Germinal center (tissue), 1 donor: ENCODE measurements at places on chromosomes 11 and 22.
A peak's percentile ranks its signal among the peaks of the same experiment; 100 is the strongest.

- DNase-seq, result no peak
These were observed 6.6 kb upstream of the MRGPRG start for GRCh38 chr11:3225159-3225758.

DNA sequence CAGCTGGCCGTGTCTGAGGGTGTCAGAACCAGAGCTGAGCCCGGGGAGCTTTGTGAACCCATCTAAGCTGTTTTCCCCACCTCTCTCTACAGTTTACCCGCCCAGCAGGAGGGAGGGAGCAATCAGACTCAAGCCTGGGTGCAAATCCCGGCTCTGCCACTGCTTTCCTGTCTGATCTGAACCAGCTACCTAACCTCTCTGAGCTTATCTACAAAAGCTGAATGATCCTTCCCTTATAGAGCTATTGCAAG lies 252 bp downstream of the APOL2 start:
- DNase-seq, result no peak

DNA sequence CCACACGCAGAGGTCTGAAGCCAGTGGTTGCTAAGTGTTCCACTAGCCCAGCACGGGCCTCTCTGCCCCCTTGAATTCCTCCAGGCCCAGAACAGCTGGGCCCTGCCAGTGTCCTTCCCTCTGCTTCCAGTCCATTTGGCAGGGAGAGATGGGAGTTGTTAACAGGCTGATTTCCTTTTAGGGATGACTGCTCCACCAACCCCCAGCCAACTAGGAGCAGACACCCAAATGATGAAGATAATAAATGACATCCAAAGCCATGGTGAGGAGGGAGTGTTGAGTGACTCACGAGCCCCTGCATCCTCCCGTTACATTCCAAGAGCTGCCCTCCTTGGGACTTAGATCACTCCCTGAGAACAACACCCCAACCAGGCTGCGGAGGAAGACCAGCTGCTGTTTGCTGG lies 20.6 kb downstream of the PARVA start:
- DNase-seq, result no peak

- no peak for DNase-seq
These were observed 99.8 kb downstream of the FBXO7 start for GRCh38 chr22:32574411-32574810.

DNA sequence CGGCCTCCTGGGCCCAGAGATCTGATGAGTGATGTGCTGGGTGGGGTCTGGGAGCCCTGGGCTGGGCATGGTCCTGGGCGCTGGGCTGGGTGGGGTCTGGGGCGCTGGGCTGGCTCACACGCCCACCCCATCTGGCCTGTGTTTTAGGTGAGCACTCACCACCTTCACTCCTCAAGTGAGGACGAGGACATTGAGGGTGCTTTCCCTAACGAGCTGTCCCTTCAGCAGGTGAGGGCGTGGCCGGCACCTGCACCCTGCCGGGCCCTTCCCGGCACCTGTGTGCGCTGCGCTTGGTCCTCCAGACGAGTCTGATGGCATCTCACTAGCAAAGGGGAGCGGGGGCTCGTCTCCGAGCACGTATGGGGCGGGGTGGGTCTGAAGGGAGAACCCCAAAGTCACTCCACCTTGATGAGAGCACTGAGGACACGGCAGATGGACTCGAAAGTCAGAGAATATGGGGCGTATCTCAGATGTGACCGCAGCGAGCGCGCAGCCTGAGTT lies 37.9 kb downstream of the SBF1 start:
- no peak for DNase-seq

- no peak for DNase-seq
These were observed 16.9 kb downstream of the IL2RB start for GRCh38 chr22:37132773-37133172.

DNA sequence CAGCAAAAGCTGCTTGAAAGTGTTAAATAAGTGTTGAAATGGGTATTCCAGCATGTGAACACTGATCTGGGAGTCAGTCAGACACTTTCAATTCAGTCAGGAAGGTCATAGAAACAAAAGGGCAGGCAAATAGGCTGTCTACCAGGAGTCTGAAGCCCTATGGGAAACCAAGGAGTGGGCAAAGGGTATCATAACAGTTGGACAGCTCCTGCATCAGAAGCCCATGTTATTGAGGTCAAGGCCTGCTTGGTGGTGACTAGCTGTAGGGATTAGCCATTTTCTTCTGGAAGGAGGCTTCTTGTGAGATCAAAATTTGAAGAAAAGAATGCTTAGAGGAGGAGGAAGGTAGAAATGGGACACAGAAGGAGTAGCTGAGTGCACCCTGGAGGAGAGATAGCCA lies 97.3 kb downstream of the STIM1 start:
- DNase-seq, result no peak

DNA sequence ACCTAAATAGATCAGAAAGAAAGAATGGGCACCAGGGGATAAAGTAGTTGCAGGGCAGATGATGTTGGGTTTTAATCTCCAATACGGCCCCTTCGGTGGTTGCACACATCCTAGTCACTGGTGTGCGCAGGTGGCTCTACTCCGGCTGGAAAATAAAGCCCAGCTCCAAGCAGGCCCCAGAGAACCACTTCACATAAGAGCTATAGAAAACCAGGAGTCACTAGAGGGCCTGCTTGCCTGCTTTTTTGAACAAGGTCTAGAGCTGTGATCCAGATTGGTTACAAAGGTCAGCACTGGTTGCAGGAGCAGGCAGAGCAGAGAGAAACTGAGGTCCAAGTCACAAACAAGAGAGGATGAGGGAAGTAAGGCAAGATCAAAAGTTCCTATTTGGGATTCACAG lies 41.5 kb upstream of the MS4A8 start:
- DNase-seq, result no peak

DNA sequence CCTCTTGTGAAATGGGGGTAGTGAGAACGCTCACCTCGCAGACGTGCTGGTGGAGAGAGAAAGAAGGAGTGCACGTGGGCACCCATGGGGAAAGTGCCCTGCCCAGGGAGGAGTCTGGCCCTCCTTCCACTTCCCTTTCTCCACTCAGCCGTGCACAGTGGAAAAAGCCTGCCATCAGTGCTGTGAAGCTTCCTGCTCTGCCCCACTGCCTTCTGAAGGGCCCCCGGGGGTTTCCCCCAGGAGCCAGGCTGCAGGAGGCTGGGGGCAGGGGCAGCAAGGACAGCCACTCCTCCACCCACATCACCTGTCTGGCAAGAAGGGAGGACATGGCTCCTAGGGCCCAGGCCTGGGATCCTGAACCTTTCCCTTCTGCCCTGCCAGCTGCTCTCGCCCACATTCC lies 7.6 kb downstream of the TP53I11 start:
- DNase-seq, result peak; percentile 83

- DNase-seq, result no peak
These were observed 93.2 kb downstream of the TBC1D22A start for GRCh38 chr22:46855681-46856080.

- no peak for DNase-seq
These were observed 22.9 kb upstream of the THY1 start for GRCh38 chr11:119445850-119446249.

GRCh38 chr11:100712583-100712982 lies 25.5 kb downstream of the ARHGAP42 start:
- DNase-seq, result no peak

- DNase-seq, result no peak
These were observed 1.2 kb upstream of the TIMP3 start for GRCh38 chr22:32800158-32800882.

DNA sequence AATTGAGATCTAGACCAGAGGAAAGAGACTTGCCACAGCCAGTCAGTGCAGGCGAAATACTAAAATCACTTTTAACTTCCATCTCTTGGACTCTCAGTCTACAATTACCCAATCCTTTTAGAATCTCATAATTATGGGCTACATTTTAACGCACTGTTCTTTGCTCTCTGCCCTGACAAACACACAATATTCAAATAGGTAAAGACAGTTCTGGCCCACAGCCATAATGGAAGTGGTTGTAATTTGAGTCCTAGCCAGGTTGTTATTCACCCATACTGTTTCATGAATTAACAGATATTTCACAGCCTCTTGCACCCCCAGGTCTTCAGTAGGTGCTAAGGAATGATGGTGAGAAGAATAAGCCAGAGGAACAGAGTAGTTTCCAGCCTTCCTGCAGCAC lies 830 bp downstream of the C11orf97 start:
- no peak for DNase-seq

GRCh38 chr11:71971680-71972079 lies 27.0 kb upstream of the IL18BP start:
- no peak for DNase-seq

GRCh38 chr11:97963528-97964331 lies 1057.0 kb upstream of the CNTN5 start:
- DNase-seq, result no peak

DNA sequence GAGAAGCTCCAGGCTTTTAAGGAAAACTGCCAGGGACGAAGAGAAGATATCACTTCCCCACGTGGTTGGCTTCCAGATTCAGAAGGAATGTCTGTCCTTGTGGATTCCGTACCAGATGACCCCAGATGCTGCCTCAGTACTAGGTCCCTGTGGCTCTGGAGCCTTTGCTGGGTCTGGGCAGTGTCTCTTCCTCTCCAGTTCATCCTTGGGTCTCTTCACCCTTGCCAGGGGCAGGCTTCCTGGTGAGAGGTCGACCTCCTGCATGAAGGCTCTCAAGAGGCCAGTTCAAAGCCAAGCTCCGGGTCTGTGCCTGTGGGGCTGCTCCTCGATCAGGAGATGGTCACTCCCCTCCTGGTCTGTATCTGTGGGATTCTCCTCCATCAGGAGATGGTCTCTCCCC lies 74.7 kb upstream of the B3GAT1 start:
- no peak for DNase-seq

DNA sequence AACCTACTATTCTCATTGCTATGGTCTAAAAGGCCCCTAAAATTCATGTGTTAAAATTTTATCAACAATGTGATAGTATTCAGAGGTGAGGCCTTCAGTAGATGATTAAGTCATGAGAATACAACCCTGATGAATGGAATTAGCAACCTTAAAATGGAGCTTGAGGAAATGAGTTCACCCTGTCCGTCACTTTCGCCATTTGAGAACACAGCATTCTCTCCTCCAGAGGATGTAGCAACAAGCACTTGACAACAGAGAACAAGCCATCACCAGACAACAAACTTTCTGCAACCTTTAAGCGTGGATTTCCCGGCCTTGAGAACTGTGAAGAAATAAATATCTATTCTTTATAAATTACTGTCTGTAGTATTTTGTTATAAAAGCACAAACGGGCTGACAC lies 197.0 kb downstream of the SBF2 start:
- DNase-seq, result no peak

DNA sequence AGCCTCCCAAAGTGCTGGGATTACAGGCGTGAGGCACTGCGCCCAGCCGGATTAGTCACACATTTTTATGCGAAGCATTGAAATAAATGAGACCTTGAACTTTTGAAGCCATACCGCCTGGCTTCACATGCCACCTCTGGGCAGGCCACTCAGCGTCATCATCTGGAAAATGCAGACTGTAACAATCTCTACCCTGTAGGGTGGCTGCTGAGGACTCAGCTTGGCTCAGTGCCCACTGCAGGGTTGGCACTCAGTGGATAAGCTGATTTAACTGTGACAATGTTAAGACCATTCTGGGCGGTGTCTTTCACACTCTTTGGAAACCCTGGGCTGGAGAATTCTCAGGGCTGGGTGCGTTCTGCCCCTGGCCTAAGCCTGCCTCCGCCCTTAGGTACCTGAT lies 8.5 kb downstream of the SH3BP1 start:
- DNase-seq, result no peak

DNA sequence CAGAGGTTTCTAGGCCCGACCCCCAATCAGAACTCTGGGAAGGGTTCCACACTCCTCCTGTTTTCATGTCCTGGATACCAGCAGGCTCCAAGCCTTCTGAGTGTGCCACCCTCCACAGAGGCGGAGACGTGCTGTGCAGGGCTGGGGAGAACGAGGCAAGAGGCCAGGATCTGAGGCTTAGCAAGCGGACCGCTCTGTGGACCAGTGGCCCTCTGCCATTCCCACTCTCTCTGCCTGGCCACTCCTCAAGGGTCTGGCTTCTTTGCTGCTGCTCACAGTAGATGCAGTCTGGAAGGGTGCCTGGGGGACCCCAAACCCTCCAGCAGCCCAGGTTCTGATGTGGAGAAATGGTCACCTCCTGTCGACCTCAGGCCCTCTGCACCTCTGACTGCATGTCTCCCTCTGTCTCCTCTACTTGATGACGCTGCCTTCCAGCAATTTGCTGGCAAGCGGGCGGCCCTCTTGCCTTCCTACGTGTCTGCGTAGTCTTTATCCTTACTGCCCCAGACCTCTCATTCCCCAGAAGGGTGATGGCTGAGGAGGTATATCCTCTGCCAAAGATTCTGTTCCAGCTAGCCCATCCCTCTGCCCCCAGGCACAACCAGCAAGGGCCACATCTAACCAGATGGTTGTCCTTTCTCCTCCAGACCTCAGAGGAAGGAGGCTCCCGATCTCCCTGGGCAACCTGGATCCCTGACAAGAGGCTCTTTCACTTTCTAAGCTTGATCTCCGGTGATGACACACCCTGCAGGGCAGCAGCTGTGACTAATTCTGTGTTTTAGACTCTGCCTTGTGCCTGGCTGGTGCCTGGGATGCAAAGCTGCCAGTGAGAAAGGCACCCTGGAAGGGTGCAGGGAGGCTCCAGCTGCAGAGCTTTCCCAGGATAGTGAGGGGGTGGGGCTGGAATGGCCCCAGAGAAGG lies 87.3 kb downstream of the NAT10 start:
- DNase-seq, result no peak

- DNase-seq, result no peak
These were observed 64.2 kb upstream of the GRK2 start for GRCh38 chr11:67202028-67202427.

DNA sequence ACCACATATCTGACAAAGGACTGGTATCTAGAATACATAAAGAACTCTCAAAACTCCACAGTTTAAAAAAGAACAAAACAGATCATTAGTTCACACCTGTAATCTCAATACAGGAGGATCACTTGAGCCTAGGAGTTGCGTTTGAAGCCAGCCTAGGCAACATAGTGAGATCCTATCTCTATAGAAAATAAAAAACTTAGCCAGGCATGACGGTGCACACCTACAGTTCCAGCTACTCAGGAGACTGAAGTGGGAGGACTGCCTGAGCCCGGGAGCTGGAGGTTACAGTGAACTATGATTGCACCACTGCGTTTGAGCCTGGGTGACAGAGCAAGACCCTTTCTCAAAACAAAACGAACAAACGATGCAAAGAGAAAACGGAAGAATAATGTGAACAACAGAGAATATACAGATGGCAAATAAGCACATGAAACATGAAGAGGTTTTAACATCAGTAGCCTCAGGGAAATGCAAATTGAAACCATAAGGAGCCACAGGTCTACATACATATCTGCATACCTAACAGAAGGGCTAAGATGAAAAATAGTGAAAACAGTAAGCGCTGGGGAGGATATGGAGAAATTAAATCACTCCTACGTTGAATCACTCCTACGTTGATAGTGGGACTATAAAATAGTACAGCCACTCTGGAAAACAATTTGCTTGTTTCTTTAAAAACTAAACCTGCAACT lies 70.7 kb downstream of the DGCR2 start:
- DNase-seq, result no peak

DNA sequence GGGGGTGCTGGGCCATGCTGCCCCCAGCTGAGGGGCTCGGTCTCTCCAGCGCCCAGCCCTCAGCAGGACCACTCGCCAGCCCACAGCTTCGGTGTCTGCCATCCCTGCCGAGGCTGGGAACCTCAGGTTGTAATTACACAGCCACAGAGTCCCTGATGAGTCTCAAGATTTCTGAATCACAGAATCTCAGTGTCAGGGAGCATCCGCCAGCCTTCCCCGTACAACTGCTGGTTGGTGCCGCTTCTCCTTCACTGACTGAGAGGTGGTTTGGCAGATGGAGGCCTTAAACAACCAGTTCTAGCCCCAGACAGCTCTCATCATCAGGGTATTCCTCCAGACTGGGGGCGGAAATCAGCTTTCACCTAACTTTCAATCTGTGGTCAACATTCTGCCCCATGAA lies 13.7 kb downstream of the PHF21B start:
- no peak for DNase-seq
